HTR-8/SVneo (cell line): ENCODE measurements at places on chromosomes 5 and 9.

- no peak for DNase-seq
Observed at GRCh38 chr9:70470050-70471015, 55.9 kb upstream of the KLF9 start.

- DNase-seq = no peak
Observed at GRCh38 chr5:159241946-159242552, 21.0 kb upstream of the UBLCP1 start.

DNA sequence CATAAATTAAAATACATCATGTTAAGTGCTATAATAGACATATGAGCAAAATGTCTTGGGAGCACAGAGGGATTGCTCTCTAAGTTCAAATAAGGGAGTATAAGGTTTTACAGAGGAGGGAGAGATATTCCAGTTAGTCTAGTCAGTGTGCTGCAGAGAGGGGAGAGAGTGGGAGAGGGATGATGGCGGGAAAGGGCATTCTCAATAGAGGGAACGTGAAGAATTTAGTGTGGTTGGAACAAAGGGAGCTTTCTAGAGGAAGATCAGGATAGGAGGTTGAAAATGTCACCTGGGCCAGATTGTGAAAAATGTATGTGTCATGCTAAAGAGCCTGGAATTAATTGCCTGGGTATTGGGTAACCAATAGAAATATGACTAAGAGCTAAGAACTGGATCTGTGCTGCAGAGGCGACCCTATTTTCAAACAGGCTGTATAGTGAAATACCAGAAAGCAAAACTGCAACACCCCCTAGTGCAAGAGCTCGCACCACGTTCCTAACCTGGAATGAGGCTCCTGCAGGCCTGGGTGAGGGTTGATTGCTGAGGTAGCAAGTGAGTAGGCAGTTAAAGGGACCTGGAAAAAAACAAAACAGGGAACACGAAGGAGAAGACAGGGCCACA, 791.8 kb upstream of the C9orf72 start:
- DNase-seq = no peak

- DNase-seq = no peak
Observed at GRCh38 chr5:107341376-107342084, 329.2 kb downstream of the EFNA5 start.

DNA sequence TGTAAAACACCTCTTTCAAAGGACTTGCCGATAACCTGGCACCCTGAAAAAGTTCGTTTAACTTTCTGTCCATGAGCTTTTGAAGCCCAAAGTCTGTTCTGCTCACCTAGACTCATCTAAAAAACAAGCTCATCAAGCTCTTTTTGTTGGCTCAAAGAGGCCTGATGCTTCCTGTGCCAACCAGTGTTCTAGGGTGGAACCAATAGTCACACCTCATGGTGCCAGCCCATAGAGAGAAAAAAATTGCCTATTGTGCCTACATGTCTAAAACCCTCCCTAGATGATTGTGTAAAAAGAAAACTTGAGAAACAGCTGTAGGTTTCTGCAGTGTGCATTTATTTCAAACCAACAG, 4.7 kb downstream of the SH3RF2 start:
- no peak for DNase-seq

- DNase-seq = no peak
Observed at GRCh38 chr9:14733133-14733532, 10.6 kb upstream of the CER1 start.

- DNase-seq = no peak
Observed at GRCh38 chr5:168796593-168797580, 217.7 kb upstream of the PANK3 start.

- no peak for DNase-seq
Observed at GRCh38 chr5:44783634-44784315, 25.0 kb upstream of the MRPS30 start.
